ENCODE measurements at places on chromosomes 4 and X.

- DNase-seq, result no peak
Measured at GRCh38 chr4:15690020-15690809, 8.6 kb downstream of the FAM200B start.

- DNase-seq, result no peak
Measured at GRCh38 chr4:88743696-88744095, 46.1 kb upstream of the NAP1L5 start.

DNA sequence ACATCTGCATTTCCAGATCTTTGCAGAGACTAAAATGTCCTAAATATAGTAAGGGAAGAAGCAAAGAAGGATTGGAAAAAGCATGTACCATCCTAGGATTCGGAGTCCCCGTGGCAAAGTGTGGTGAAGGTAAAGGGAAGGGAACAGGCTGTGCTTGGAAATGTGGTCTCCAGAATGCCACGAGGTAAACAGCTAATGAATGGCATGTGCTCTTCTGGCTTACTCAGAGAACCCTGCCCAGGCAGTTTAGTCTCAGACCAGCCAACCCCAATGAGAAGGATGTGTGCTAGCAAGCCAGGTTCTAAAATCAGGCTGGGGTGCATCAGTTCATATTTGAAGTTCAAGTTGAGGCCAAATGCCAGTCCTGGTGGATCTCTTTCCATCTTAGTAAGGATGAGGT, 113.1 kb downstream of the RS1 start:
- DNase-seq, result no peak

DNA sequence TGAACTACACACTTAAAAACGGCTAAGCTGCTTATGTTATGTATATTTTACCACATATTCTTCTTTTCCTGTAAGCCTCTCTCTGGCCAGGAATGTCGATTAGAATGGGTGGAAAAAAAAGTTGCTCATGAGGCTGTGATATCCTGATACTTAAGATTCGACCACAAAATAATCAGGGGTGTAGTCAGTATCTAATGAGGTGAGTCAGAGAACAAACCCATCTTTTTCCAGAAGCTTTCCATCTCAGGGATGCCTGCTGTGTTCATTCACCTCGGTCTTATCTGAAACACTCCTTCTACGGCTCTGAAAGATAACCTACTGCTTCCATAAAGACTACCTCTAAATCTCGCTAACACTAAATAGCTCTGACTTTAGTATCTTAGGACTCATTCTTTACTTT, 142.7 kb upstream of the MAP3K15 start:
- DNase-seq, result no peak

- no peak for DNase-seq
Measured at GRCh38 chr4:98528882-98529281, 129.5 kb downstream of the TSPAN5 start.

DNA sequence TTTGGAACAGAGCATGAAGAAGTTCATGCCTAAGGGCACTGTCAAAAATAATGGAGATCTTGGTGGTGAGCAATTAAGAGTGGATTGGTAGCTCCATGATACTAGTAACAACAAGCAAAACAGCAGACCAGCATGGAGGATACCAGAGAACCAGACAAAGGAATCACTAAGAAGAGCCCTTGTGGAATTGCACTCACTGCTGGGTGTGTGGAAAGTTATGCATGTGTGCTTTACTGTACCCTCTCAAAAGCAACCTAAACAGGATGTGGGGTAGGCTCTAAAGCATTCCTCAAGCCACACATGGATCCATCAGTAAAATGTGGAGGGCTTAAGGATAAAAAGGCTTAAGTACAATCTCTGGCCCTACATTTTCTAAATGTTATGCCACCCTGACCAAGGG, 69.5 kb downstream of the AR start:
- DNase-seq, result no peak

- DNase-seq, result peak; percentile 48
Measured at GRCh38 chrX:70452143-70452733, 7.6 kb downstream of the DLG3 start.

DNA sequence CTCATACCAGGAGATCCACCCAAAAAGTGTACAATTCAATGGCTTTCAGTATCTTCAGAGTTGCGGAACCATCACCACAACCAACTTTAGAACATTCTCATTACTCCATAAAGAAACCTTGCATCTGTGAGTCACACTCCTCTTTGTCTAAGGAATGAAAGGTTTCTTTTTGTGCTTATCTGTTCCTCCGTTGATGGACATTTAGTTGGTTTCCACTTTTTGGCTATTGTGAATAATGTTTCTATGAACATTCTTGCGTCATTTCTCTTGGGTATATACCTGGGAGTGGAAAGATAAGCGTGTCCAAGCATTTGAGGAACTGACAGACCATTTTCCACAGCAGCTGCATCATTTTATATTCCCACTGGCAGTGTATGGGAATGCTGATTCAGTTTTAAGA, 10.6 kb downstream of the FAM184B start:
- DNase-seq, result no peak

GRCh38 chrX:29627833-29628232, 587.5 kb upstream of the MAGEB2 start:
- DNase-seq, result no peak

DNA sequence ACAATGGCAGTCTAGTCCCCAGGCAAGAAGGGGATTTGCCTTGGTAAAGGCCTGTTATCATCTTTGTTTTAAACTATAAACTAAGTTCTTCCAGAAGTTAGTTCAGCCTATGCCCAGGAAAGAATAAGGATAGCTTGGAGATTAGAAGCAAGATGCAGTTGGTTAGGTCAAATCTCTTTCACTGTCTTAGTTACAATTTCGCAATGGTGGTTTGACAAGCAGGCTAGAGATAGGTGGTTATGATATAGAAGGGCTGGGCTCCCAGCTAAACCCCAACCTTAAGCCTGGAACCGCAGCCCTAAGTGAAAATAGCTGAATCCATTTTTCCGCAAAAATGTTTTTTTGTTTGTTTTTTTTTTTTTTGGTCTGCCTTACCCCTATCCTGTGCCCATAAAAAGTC, 41.8 kb upstream of the NEIL3 start:
- no peak for DNase-seq

GRCh38 chr4:107978716-107979451, 10.8 kb upstream of the HADH start:
- DNase-seq, result no peak

Measured in CD8-positive, alpha-beta T cell (primary cell).